Suprapubic skin (tissue), 4 donors: ENCODE measurements at places on chromosomes 13 and 19.
A peak's percentile ranks its signal among the peaks of the same experiment; 100 is the strongest.

- DNase-seq = no peak
Observed at GRCh38 chr19:6475321-6476108, 6.1 kb downstream of the DENND1C start.

DNA sequence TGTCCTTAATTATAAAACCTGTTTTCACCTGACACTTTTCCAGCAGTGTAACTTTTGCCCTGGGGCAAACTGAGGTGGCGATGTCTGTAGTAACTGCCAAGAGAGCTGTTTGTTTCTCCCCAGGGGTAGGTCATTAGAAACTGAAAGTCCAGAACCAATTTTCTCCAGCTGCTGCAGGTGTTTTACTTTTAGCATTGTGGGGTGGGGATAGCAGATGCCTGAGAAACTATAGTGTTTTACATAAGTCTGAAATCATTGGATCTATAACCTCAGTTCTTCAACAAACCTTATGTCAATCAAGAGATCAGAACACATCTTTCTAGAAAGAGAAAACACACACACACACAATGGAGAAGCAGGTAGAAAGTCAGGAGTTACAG is 92.7 kb downstream of the LHFPL6 start:
- no peak for DNase-seq

GRCh38 chr19:21835429-21835809 is 563 bp downstream of the ZNF43 start:
- no peak for DNase-seq

DNA sequence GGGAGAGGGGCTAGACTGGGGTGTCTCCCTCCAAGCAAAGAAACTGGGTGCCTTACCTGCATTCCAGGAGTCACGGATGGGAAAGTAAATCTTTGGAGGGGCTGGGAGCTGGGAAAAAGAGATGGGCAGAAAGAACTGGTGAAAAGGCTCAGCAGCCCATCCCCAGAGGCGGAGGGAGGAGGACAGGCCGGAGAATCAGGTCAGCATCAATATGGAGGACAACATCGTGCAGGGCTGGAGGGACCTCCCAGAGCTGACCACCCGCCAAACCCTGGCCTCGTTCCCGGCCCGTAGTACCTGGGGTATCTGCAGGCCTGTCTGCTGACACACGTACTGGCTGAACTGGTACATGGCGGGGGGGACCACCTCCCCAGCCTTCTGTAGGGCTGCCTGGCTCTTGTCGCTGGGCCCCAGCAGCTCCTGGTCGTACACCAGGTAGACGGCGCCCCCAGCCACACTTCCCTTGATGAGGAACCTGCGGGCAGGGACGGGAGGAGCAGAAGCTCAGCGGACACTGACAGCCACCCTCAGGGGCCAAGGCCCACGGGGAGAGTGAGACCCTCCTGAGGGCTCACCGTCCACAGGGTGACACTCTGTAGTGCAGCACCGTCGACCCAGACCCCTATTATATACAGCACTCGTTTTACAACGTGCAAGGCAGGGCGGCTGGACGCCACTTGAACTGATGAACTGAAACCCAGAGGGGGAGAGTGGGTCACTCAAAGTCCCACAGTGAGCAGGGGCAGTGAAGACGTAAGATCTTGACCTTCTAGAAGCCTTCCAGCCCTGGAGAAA is 830 bp downstream of the MICOS13 start:
- DNase-seq = no peak

- no peak for DNase-seq
Observed at GRCh38 chr19:42989851-42990250, 36.4 kb downstream of the PSG11 start.

- DNase-seq = no peak
Observed at GRCh38 chr13:59641817-59642216, 521.9 kb downstream of the DIAPH3 start.

GRCh38 chr19:19213426-19214158 is 1.8 kb downstream of the NCAN start:
- no peak for DNase-seq

- no peak for DNase-seq
Observed at GRCh38 chr19:38452430-38453366, 19.2 kb downstream of the RYR1 start.

DNA sequence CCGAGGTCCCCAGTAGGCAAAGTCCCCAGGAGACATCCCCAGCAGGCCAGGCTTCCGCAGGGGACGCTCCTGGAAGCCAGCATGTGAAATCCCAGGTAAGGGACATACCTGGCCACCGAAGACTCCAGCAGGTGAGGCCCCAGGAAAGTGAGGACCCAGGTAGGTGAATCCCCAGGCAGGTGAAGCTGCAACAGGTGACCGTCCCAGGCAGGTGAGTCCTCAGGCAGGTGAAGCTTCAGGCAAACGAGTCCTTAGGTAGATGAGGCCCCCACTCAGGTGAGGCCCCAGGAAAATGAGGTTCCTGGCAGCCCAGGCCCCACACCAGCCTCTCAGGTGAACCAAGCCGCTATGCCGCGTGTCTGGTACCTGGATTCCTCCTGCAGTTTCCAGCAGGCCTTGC is 8.3 kb downstream of the FUT6 start:
- no peak for DNase-seq

- no peak for DNase-seq
Observed at GRCh38 chr13:105825071-105825470, 710.4 kb downstream of the EFNB2 start.

DNA sequence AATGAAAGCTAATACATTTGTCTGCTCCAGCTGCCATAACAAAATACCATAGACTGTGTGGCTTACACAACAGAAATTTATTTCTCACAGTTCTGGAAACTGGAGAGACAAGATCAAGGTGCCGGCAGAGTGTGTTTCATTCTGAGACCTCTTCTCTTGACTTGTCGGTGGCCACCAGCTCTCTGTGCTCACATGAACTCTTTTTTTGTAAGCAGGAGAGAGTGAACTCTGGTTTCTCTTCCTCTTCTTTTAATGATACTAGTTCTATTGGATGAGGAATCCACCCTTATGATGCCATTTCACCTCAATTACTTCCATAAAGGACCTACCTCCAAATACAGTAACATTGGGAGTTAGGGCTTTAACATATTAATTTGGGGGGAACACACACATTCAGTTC is 11.7 kb downstream of the KCTD12 start:
- no peak for DNase-seq

DNA sequence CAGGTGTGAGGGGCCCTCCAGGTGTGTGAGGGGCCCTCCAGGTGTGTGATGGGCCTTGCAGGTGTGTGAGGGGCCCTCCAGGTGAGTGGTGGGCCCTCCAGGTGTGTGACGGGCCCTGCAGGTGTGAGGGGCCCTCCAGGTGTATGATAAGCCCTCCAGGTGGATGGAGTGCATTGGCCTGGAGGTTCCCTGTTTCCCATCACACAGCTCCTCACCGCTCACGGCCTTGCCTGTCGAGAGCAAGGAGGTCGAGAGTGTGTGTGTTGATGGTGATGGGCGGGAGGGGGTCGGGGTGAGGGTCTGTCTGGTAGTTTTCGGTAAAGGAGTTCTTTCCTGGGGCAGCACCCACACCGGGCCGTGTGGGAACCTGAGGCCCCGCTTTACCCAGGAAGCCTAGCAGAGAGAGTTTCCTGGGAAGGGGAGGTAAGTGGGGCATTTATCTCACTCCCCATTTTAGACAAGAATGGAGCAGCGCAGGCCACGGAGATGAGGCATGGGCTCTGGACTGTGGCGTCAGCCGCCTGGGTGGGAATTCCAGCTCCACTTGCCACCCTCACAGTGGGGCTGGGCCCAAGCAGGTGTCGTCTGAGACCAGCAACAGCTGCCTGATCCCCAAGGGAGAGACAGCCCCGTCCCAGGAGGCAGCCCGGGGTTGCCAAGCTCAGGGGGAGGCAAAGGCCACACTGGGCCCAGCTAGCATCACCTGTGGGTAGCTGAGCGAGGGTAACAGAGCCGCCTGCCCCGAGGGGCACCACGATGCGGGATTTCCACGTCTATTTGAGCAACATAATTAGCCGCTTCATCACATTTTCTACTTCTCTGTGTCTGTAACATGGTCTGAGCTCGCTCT is 10.9 kb upstream of the GAS6 start:
- DNase-seq = no peak

- DNase-seq = no peak
Observed at GRCh38 chr19:511101-511851, 4.0 kb downstream of the TPGS1 start.

DNA sequence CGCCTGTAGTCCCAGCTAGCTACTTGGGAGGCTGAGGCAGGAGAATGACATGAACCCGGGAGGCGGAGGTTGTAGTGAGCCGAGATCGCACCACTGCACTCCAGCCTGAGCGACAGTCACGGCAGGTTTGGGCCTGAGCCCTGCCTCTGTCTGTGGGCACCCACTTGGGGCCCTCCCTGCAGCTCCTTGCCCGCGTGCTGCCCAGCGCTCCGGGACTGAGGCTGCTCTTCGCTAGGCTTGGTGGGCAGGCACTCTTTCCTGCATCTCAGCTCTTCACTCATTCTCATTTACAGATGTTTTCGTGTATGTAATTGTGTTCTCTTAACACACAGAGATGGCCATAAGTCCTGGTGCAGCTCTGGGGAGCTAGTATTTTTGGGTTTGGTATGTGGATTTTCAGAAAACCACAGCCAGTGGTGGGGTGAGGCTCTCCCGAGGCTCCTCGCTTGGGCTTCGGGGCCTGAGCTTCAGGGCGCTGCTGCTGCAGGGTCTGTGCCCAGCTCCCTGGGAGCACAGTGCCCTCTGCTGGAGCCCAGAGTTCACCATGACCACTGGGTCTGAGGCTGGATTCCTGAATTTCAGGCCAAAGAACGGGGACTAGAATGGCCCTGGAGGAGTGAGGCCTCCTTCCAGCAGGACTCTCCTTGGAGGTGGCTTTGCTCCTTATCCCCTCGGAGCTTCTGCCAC is 15.2 kb downstream of the UPF1 start:
- peak; percentile 86 for DNase-seq

DNA sequence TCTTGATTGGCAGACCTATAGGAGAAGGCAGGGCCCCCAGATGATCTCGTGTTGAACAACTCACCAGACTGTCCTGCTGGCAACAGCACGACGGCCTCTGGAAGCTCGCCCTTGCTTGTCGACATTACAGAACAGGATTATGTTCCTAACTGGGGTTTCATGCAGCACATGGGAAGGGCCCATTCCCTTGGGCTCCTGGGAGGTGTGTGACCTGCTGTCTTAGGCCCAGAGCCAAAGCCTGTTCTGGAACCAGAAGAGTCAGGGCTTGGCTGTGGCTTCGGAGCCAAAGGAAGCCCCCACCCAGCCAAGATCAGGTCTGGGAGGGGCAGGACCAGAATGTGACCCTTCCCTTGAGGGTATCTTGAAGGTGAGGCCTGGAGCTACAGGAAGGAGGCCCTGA is 36.9 kb downstream of the RGCC start:
- DNase-seq = no peak

DNA sequence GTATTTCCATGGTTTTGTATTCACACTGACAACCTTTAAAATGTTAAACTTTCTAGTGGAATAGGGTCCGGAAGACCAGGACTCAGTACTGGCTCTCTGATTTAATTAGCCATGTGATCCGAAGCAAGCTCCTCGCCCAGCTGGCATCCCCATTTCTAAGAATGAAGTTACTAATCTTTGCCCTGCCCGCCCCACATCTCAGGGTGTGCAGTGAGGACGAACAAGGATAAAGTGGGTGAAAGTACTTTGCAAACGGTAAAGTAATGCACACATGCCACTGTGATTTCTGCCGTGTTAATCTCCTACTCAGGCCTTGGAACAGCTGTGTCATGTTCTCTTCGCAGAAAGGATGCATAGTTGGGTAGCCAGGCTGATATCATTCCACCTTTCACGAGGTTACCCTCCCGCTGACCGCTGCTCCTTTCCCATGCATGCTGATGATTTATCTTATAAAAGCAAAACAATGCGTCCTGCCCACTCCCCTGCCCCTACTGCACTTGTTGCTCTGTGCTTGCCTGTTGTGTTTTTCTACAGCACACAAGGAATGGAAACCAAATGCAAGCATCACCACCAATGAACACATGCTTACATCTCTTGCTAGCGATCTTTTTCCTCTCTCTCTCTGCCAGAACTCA is 539.0 kb downstream of the EFNB2 start:
- DNase-seq = no peak

- no peak for DNase-seq
Observed at GRCh38 chr13:102692491-102692826, 2.4 kb downstream of the METTL21C start.

DNA sequence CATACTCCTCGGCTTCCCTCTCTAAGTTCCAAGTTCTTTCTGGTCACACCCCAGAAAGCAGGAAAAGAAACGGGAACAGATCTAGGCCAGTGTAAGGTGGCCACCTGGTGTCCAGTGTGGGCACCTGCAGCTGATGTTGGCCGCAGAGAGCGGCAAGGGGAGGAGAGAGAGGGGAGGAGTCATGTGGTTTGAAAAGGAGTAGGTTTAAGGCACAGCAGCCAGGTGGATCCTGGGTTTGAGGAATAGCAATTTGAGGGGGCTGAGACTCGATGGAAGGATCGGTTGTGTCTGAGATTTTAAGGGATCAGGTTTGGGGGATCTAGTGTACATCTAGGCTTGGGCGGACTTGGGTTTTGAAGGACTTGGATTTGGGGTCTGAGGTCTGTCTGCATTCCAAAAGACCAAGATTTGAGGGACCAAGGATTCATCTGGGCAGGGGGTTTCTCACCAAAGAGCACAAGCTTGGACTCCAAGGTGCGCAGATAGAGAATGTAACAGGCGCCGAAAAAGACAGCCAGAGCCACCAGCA is 1.2 kb downstream of the RABAC1 start:
- no peak for DNase-seq

DNA sequence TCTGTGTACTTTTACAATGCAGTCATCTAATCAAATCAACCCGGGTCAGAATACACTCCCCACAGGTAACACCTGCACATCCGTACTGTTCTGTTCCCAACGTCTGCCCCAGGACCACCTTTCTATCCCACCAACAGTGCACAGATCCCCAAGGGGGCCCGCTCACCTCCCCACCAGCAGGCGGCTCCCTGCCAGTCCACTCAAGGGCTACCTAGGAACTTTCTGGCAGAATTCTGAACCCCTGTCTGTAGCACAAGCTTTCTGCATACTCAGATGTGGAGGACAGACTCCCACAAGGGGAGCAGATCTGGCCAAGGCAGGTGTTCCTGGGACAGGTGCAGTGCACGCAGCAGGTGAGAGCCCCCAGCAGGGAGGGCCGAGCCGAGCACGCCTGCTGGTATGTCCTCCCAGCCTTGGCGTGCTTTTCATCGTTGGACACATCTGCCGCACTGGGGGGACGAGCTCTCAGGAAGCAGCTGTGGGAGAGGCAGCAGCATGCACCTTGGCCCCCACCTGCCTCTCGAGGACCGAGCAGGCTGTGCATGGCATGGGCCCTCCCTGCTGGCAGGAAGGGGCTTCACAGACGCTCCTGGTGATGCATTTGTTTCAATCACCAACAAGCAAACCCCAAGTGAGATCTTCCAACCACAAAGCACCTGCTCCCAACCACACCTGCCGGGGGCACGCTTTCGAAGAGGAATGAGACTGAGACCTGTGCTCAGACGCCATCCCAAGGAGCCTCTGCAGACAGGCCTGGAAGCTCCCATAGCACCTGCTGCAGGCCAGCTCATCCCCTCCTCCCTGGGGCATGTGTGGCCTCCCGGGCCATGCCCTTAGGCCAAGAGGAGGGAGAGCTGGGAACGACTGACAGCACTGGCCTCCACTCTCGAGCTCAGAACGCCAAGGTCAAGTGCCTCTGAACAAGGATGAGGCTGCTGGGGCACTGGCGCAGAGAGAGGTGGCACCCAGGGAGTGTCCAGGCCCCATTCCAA is 35.9 kb downstream of the RAB20 start:
- DNase-seq = no peak

GRCh38 chr13:95955255-95955654 is 97.9 kb downstream of the UGGT2 start:
- no peak for DNase-seq
